AG04450 (cell line): ENCODE measurements at places on chromosomes 2 and 18. TPM values are rescaled to one million over a fixed set of nuclear protein-coding genes. Genes with fewer than 3 reads are reported as not detected.

The REEP1 gene
- polyA plus RNA-seq: 0.07 and 0.10 TPM in 2 replicates

DNA sequence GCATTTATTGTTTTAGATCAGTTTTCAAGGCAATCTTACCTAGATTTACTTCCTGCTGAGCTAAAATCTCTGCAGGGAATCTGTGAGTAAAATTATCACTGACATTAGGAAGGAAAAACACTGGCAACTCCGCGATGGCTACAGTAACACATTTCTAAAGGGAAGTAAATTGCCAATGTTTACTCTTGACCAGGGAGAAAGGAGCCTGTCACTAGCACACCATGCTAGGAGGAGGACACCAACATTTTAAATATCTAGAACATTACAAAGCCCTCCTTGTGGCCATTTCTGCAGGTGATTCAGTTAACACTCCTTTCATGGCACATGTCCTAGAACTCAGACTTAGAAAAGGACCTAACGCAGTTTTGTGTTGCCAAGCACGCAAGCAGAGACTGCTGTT lies 58.4 kb downstream of the TCF4 start:
- DNase-seq: no peak

GRCh38 chr2:136783856-136784255 lies 18.5 kb downstream of the THSD7B start:
- no peak for DNase-seq

GRCh38 chr2:197993830-197994229 lies 189.4 kb downstream of the PLCL1 start:
- DNase-seq: no peak

GRCh38 chr18:48330016-48330991 lies 78.9 kb downstream of the ZBTB7C start:
- no peak for DNase-seq
